ENCODE measurements at places on chromosomes 6 and 20.

DNA sequence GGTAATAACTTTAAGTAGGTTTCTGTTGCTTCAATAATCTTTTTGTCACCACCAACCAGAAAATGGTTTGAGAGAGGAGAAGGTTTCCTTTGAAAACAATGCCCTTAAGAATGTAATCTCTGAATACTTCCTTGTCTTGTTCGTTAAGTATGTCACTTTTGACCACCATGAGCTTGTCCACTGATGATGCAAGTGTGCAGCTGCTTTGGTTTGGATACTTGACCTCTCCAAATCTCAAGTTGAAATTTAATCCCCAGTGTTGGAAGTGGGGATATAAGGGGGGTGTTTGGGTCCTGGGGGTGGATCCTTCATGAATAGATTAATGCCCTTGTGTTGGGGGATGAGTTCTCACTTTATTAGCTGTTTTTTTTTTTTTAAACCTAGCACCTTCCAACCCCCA, 985.4 kb downstream of the EPHA7 start:
- DNase-seq, result no peak

DNA sequence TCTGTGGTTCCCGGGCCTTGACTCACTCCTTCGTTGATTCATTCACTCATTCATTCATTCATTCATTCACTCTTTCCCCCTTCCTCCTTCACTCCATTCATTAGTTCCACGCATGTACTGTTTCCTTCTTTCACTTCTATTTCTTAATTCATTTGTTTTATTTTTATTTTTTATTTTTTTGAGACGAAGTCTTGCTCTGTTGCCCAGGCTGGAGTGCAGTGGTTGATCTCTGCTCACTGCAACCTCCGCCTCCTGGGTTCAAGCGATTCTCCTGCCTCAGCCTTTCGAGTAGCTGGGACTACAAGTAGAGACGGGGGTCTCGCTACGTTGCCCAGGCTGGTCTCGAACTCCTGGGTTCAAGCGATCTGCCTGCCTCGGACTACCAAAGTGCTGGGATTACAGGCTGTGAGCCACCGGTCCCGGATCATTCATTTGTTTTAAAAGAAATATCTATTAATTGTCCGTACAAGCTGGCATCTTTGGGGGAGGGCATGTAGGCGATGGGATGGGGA, 427 bp upstream of the NFKBIE start:
- no peak for DNase-seq

- DNase-seq, result no peak
Observed at GRCh38 chr20:6034134-6034969, 19.5 kb downstream of the LRRN4 start.

GRCh38 chr6:42819803-42820511, 38.1 kb downstream of the BICRAL start:
- DNase-seq, result peak; percentile 25

DNA sequence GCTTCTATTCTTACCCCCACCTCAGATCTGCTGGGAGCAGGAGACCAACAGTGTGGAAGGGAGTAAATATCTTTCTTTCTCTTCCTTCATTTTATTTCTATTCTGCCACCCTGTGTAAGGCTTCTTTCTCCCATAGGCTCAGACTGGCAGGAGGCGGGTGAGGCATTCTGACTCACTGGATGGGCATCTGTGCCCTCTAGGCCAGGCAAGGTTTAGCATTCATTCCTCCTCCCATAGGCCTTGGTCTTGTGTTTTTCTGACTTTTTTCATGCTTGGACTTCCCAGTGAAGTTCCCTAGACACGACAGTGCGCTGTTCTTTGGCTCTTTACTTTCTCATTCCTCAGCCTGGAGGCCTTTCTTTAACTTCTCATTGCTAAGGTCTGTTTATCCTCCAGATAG, 235.2 kb downstream of the SYNE1 start:
- DNase-seq, result peak; percentile 35

GRCh38 chr20:41938353-41938752, 320.2 kb upstream of the CHD6 start:
- DNase-seq, result no peak

DNA sequence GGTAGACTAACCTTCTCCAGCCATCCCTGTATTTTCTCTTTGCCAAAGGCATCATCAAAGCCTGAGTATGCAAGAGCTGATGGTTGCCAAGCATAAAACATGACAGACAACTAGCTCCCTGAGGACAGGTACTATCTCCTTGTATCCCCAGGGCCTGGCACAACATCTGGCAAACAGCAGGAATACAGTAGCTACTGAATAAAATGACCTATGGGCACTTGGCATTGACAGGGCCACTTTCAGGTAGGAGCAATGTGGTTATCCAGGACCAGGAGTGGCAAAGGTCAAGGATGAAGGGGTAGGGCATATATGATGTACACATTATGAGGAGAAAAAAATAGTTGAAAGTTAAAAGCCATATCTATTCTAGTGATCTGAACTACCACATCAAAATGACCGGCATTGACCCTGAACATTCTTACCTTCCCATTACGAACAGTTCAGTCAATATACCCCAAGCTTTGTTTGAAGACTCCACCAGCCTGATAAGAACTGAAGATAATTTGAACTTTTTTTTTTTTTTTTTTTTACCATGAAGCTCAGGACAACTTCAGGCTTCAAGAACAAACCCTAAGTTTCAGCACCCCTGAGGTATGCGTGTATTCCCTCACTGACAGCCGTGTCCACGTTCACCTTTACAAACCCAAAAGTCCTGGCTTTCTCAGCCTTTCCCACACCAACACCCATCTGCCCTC, 12.3 kb downstream of the ABHD12 start:
- no peak for DNase-seq

DNA sequence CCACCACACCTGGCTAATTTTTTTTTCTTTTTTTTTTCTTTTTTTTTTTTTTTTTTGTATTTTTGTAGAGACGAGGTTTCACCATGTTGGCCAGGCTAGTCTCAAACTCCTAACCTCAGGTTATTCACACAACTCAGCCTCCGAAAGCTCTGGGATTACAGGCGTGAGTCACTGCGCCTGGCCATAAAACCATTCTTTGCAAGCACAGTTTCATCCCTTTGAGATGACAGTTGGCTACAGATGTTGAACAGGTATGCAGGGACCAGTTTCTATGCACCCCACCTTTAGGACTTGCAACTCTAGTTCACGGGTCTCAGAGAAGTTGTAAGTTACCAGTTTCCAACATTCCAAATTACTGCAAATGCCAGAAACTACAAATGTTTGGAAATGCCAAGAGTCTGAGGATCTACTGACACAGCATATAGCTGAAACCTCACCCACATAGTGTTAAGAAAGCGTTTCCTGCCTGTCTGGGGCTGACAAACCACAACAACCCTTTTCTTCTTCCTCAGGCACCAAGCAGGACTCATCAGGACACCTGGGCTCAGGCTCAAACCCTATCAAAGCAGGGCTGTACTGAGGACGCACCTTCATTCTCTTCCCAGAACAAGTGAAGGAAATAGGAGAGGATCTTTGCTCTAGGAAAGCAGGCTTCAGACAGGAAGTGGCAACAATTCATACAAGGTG, 22.9 kb downstream of the ARHGAP18 start:
- DNase-seq, result no peak

DNA sequence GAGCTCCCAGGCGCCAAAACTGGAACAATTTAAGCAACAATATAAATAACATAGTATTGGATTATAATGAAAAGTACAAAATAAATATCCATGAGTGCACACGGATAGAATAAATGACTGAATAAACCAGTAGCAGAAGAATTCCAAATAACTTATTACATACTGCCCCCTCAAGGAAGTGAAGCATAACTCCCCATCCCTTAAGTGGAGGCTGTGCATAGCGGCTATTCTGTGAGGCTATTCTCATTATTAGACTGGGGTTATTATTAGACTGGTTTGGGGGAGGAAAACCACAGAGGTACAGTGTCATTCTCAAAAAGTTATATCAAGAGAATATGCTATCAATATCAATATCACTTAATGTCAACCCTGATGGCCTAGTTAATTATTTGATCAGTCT, 94.4 kb upstream of the SIRPA start:
- DNase-seq, result no peak

DNA sequence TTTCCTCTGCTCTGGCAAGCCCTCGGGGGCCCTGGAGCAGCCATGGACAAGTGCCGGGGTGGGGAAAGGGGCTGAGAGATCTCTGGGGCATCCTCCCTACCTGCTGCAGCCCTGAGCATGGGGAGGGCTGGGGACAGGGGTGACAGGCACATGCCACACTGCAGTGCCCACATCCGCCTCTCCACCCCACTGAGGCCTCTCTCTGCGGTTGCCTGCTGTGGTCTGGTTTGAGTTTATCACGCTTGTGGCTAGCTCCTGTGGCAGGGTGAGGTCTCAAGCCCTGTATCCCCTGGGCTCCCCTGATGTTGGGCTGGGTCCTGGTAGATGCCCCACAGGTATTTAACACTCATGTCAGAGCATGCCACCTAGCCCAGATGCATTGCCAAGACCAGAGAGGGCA, 52.9 kb upstream of the MLN start:
- DNase-seq, result no peak

- no peak for DNase-seq
Observed at GRCh38 chr6:93300661-93301060, 118.7 kb downstream of the EPHA7 start.

DNA sequence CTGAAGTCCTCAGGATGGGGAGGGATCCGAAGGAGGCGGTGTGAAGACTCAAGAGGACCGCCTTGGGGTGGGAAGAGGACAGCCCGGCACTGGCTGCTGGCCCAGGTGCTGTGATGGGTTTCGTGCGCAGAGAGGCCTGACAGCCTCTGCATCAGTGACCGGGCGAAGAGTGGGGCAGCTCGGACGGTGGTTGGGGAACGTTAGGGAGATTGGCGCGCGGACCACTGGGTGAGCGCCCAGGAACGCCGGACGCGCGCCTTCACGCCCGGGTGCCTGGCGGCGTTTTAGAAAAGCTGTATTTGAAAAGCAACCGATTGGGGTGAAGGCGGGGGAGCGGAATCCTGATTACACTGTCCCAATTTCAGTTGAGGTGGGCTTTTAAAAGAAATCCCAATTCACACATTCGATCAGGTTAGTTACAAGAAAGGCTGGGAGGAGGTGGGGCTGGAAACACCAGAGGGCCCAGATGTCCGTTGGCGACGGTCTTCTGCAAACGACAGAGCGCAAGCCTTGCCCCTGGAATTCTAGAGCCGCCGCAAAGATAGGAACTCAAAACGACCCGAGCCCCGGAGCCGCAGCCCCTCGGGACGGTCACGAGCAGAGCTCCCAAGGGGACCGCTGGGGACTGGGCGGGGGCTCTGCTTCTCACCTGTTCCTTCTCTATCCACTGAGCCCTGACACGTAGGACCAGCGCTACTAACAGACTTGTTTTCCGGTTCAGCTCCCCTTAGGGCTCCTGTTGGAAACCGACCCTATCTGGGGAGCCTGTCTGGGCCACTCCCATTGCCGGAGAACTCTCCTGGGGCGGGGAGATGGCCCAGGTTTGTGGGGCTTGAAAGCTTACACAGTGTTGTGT, 8.5 kb upstream of the TRIM40 start:
- no peak for DNase-seq

DNA sequence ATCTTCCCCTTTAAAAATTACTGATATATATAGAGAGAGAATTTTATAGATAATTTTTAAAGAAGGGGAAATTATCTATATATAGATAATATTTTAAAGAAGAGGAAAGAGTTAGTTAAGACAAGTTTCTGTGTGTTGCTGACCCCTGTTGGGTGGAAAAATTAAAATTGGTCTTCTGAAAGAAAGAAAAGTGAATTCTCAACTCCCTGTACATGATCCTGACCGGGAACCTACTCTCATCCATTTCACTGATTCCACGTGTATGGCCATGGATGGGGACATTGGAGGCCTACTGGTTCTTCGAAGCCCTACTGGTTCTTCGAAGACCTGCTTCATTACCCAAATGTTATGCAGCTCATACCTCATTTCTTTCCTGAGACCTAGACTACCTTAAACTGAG, 53.0 kb upstream of the TCF21 start:
- DNase-seq, result no peak

DNA sequence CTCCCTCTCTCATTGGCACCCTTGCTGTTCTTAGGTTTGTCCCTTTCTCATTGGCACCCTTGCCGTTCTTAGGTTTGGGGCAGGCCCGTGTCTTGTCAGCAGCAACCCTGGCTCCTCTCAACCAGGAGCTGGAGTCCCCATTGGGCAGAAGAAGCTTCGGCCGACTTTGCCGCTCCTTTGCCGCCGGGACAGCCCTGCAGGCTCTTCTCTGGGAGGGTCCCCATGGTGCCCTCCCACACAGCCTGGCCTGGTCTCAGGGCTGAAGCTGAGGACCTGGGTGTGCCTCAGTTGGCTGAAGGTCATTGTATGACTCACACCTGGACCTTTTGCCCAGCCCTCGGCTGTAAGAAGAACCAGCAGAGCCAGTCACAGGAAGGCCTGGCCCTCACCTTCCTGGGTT, 59.6 kb downstream of the PPP1R14C start:
- DNase-seq, result no peak

- DNase-seq, result no peak
Observed at GRCh38 chr6:29426654-29427053, 11.9 kb downstream of the OR12D1 start.

DNA sequence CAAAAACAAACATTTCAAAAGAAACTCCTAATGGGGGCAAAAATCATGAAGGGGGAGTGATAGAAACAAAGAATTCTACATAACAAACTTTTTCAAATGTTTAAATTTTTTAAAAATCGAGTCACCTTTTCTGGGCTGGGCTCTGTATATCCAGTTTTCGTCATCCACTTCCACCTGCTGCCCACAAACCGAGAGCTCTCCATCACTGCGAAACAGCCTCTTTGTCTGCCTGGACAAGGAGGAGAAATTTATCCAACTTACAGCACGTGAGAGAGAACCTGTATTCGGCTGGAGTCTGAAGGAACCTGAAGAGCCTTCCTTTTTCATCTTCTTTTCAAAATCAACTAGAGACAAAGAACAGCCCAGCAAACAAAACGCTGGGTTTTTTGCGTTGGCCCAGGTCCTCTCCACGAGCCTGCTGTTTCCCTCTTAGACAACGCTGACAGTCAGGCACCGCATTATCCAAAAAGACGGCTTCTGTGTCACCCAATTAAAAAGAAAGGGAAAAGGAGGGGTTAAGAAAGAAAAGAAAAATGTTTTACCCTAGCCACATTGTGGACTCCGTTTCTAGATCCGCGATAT, 72.4 kb upstream of the NHSL1 start:
- DNase-seq, result no peak

DNA sequence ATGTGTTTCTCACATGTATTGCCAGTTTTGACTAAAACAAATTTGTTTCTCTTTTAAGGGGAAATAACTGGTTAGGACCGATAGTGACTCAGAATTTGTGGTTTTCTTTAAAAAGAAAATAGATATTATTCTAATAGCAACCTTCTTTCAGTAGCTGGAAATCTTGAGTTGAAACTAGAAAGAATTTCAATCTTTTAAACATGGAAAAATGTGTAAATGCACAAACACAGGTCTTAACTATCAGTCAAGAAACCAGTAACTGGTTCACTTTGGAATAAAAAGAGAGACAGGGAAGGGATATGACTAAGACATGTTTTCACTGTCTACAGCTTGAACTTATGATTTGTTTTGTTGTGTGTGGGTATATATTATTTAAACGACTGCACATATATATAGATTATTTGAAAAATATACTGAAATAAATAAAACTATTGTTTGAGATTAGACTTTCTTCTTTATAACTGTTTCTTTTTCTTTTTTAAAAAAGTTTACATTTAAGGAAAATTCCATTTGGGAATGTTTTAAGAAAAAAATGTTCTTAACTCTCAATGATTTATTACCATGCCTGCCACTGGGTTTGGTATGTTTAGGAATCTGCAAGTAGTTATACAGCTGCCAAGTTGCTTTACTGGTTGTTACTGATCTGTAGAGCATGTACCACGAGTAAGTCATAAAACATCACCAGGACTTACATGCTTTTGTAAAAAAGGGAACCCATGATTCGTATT, 753.3 kb upstream of the MARCKS start:
- no peak for DNase-seq

GRCh38 chr6:17062871-17063440, 38.9 kb upstream of the STMND1 start:
- no peak for DNase-seq

GRCh38 chr6:158279615-158280014, 32.6 kb upstream of the TULP4 start:
- no peak for DNase-seq
